ENCODE measurements at places on chromosomes 12 and 14.
A peak's percentile ranks its signal among the peaks of the same experiment; 100 is the strongest.

DNA sequence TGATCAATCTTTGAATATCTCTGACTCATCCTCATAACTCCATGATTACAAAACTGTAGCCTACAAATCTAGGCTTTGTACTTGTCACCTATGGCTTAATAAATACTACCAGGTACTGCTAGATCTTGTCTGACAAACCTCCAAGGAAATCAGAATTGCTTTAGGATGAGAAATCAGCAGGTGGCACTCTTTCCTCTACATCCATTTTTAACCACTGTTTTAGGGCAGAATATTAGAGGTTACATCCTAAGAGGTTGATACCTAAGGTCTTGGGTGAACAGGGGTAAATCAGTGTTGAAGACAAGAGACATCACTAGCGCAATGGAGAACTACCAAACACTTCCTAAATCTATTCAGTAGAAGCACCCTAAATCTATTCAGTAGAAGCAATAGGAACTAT is 63.1 kb upstream of the SOX5 start:
- DNase-seq = peak; percentile 20

DNA sequence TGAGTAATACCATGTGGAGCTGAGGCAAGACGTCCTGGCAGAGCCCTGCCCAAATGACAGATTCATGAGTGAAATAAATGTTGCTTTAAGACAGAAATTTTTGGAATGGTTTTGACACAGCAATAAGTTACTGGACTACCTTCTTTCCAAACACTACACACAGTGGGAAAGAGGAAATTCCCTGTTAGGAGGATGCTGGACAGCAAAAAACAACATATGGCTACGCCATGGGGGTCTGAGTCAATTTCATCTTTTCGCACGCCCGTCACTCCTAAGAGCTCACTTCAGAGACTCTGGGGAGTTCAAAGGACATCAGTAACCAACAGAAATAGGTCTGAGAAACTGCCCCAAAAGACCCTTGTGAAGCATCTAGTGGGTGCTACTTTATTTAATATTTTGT is 55.4 kb downstream of the TMEM132C start:
- no peak for DNase-seq

DNA sequence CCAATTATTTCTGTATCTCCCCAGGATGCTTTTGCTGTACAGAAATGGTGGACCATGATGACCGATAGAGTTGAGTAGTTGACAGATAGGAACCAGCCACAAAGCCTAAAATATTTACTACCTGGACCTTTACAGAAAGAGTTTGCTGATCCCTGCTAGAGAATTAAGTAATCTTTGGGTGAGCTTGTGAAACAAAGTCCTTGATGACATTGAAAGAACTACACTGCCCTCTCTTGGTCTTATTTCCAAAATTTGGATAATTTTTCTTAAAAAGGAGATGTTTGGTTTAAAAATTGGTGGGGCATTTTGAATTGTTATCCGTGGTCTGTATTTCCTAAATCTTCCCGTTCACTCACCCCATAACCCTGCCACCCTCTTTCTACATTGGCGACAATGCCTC is 13.7 kb upstream of the TCTN1 start:
- DNase-seq = peak; percentile 77

- DNase-seq = no peak
These were observed 212.8 kb upstream of the CCDC196 start for GRCh38 chr14:66273261-66273832.

- no peak for DNase-seq
These were observed 435.7 kb downstream of the CCER1 start for GRCh38 chr12:90519285-90519684.

DNA sequence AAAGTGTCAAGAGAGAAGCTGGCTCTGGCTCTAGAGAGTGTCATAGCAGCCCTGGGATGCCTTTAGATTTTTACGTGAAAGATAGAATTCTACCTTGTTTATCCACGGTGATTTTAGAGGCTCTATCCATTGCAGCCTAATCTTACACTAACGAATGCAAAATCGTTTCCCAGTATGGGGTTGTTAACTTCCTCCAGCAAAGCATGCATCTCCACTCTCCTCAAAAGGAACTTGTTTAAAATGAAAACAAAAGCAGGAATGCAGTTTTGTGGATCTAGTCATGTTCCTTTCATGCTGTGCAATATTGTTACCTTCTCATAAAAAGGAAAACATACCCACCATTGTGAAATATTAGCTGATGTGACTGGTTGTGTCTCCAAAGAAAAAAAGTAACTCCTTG is 88.4 kb downstream of the ANO2 start:
- DNase-seq = no peak

GRCh38 chr12:107131832-107132616 is 38.7 kb upstream of the CRY1 start:
- DNase-seq = peak; percentile 87

DNA sequence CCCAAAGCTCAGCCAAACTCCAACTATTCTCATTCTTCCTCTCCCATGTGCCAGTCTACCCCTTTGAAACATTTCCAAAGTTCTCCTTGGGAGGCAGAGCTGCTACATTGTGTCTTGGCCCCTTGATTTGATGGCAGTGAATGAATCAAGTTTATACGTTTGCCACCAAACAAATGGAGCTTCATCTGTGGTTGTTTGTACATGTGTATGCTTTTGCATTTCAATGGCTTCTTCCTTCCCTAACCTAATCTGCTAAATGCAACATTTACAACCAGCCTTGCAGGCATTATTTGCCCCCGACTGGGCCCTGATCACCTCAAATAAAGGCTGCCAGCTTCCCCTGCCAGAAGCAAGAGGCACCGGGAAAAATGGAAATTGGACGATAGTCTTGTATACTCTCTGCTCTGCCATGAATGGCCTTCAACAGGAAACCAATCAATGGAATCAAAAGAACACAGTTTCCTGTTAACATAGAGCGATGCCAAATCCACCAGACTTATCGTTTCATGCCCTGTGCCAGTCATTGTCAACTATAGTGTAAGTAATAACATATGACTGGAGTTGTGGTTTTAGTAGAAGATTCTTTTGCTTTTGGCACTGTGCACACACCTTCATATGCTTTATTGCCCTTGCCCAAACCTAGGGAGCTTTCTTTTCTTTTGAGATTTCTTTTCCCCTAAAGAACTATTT is 97.8 kb downstream of the TMEM30B start:
- peak; percentile 20 for DNase-seq

- DNase-seq = no peak
These were observed 79.1 kb downstream of the CRADD start for GRCh38 chr12:93756288-93756687.

DNA sequence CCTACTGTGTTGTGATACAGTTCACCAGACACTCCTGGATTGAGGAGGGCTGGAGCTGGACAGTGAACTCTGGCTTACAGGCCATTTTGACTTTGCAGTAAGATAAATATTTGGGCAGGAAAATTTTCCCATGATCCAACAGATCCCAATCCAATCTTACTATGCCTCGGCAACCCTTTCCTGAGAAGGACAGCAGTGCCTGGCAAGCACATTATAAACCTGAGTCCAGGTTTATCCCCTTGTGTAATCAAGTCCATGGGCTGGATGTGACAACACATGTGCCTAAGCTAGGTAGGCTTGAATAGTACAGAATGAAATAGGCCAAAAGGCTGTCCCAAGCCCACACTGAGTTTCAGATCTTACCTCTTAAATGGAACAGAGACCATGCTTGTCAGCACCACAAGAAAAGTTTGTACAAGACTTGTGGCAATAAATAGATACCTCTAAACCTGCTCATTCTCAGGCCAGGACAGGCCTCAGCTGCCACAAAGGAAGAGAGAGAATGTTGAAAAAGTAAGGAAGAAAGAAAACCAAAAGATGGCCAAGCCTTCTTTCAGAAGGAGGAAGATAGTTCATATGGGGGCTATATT is 34.9 kb downstream of the CREBL2 start:
- DNase-seq = no peak

GRCh38 chr12:93135286-93136239 is 206.5 kb upstream of the EEA1 start:
- peak; percentile 6 for DNase-seq

DNA sequence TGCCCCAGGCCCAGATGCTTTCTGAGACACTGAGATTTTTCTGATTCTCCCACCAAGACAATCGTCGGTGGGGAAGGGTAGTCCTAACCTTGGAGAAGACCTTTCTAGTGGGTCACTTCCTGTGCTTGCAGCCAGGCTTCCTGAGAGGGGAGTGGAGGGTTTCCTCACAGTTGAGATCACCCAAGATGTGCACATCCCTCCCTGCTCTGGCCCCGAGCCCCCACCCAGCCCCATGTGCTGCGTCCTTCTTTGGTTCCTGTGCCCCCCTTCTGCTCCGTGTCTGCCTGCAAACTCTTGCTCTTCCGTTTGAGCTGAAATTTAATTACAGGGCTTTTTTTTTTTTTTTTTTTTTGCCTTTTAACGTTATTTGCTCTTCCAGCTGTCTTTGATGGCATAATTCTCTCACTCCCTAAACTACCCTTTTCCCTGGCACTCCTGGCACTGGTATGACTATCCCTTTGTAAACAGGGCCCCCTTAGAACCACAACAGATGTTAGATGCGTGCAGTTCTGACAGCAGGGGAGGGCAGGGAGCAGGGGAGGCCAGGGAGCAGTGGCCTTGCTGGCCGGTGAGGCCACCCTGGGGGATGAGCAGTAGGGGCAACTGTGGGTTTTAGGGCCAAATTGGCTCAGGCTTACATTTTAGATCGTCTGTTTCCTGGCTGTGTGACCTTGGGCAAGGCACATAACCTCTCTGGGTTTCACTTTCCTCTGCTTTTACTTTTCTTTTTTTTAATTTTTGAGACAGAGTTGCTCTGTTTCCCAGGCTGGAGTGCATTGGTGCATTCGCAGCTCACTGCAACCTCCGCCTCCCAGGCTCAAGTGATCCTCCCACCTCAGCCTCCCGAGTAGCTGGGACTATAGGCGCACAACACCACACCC is 144.5 kb downstream of the PHETA1 start:
- no peak for DNase-seq

DNA sequence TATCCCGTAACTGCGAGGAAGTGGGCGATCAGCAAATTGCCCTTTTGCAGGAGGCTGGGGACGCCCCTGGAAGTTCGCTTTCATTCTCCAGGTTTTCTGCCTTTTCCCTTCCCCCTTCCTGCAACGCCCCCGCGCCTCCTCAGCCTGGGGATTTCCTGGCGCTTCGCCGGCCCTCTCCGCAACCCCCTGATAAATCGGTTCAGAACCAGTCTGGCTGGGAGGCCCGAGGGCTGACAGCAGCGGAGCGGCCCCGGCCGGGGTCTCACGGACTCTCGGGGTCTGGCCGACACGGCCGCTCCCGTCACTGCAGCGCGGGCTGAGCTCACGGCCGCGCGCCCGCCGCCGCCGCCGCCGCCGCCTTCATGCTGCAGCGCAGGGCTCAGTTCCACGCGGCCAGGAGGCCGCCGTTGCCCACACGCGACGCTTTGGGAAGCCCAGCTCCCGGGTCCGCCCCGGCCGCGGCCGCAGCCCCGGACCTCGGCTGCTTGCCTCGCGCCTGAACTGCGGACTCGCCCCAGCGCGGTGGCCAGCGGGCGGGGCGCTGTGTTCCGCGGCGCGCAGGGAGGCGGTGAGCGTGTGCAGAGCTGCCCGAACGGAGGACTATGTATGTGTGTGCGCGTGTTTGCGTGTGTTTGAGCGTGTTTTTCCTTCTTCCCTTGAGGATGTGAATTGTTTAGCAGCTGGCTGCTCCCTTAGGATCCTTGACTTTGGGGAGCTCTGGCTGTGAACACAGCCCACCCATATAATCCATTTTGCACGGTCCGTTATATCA is at the start of gene LRFN5:
Gene LRFN5, plus strand, starts transcription at position 345 of the 772 bp plus-strand sequence.
- no peak for DNase-seq

GRCh38 chr12:113684053-113684907 is 212.6 kb upstream of the LHX5 start:
- DNase-seq = peak; percentile 15

DNA sequence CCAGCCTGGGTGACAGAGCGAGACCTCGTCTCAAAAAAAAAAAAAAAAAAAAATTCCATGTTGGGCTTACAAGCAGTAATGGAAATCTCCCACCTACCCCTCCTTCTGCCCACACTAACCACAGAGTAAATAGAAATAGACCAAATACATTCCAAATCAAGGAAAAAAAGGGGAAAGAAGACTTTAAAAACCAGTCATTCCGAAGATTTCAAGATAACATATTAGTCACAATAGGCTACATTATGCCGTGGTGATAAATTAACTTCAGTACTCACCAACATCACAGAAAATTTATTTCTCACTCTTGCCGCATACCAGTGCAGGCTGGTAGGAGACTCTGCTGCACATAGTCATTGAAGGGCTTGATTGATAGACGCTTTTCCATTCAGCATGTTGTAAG is 15.5 kb upstream of the ETV6 start:
- peak; percentile 57 for DNase-seq

DNA sequence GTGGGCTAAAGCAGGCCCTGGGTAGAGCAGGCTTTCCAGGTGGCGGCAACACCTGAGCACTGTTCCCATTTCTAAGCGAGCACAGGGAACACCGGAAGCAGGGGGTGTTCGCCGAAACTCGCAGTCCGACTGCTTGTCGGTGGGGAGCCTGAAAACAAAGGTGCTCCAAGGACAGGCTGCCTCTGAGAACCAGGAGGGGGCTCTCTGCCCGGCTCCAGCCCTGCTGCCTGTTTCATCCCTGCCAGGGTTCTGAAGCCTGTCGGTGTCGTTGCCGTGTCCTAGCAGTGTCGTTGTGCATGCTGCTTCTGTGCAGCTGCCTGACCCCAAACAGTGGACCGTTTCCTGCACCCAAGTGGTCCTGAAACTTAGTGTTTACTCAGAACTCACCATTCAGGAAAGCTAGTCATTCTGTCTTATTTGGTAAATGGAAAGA is 21.8 kb downstream of the CCNK start:
- no peak for DNase-seq

GRCh38 chr14:30054201-30054600 is 126.6 kb upstream of the PRKD1 start:
- DNase-seq = no peak

GRCh38 chr12:54300732-54301427 is at the start of gene NFE2:
TSS of gene NFE2 (minus strand) at chr12:54301015. CDS start at chr12:54295248, 5,767 bp downstream.
- DNase-seq = peak; percentile 87

DNA sequence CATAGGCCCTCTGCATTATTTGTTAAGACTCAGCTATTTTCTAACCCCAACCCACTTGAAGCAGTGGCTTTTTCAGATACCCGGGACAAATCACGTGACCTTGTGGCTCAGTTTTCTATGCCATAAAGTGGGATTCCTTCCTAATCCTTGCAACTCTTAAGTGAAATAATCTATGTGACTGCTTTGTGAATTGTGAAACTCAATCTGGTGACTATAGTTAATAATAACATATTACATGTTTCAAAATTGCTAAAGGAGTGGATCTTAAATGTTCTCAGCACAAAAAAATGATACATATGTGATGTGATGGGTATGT is 17.3 kb downstream of the EML1 start:
- no peak for DNase-seq

DNA sequence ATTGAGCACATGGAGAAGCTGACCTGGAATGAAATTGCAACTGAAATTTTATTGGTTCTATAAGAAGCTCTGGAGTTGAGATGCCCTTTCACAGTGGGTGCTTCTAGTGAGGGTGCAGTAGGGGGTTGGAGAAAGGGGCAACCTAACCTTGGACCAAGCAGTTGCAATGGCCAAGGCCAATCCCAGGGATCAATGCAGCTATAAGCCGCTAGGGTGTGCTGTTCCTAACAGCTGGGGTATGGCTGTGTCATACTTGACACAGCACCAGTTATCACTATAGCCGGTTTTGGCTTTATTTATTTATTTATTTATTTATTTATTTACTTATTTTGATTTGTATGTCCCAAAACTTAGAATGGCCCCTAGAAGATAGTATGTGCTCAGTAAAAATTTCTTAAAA is 505.9 kb downstream of the FLRT2 start:
- DNase-seq = peak; percentile 19

- no peak for DNase-seq
These were observed 6.8 kb downstream of the FAM216A start for GRCh38 chr12:110475426-110475825.

- DNase-seq = peak; percentile 84
These were observed 1.6 kb downstream of the ART4 start for GRCh38 chr12:14841761-14842160.

All from ELR (cell line).